ENCODE measurements at places on chromosomes 5 and 9.

- no peak for DNase-seq
Observed at GRCh38 chr9:85108229-85108628, 438.7 kb downstream of the NTRK2 start.

DNA sequence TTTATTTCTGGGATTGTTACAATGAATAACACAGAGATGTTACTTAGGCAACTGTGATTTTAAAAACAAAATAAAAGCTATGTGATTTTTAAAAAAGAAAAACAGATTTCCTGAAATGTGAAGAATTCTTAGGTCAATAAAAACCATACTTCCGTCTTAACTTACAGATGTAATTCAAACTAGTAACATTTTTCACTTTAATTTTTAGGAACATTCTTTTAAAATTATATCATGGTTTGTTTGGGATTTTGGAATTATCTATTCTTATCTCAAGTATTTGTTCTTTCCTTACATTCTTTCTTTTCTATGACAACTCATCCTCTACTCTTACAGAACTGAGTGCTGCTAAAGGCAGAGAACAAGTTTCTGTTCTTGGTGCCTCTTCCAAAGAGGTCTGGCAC lies 159.5 kb downstream of the RAPGEF6 start:
- no peak for DNase-seq

DNA sequence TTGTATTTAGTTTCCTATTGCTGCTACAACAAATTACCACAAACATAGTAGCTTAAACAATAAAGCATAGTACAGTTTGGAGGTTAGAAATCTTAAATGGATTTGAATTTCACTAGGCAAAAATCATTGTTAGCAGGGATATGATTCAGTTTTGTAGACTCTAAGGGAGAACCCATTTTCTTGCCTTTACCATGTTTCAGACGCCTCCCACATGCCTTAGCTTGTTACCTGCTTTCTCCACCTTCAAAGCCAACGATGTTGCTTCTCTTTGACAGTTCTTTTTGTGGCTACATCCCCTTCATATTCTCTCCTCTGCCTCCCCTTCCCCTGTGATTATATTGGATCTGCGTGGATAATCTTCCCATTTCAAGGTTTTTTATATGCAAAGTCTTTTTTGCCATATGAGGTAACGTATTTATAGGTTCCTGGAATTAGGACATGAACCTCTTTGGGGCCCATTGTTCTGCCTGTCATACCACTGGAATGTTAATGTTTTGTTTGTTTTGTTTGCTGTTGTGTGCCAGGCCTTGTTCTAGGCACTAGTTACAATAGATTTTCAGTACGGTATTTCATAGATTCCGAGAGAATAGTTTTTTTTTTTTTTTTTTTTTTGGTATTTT lies 54.1 kb downstream of the UHRF2 start:
- DNase-seq, result peak; percentile 25

- no peak for DNase-seq
Observed at GRCh38 chr5:154603953-154604679, 126.1 kb upstream of the HAND1 start.

DNA sequence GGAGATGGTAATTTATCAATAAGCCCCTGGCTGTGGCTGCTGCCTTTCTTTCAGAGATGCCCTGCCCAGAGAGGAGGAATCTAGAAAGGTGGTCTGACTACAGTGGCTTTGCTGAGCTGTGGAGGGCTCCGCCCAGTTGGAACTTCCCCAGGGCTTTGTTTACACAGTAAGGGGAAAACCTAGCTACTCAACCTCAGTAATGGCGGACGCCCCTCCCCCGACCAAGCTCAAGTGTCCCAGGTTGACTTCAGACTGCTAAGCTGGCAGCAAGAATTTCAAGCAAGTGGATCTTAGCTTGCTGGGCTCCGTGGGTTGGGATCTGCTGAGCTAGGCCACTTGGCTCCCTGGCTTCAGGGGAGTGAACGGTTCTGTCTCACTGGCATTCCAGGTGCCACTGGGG lies 865.4 kb upstream of the ACO1 start:
- no peak for DNase-seq

DNA sequence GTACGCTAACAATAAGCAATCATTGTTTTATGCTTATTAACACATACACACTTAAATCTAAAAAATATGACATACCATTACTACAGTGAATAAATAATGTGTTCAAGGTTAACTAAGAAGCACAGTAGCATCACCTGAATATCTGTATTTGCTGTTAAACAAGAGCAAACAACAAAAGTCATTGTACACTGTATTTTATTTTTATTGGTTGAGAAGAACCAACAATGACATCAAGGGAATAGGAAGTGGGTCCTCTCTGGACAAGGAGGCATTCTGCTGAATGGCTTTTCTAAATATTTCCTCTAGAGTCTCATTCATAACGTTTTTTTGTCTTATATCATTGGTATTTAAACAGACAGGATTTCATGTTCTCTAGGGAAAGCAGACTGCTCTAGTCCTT lies 460.4 kb downstream of the CDH9 start:
- no peak for DNase-seq

GRCh38 chr5:5078009-5078897 lies 61.9 kb upstream of the ADAMTS16 start:
- no peak for DNase-seq

- no peak for DNase-seq
Observed at GRCh38 chr9:99294850-99295461, 72.9 kb downstream of the SEC61B start.

DNA sequence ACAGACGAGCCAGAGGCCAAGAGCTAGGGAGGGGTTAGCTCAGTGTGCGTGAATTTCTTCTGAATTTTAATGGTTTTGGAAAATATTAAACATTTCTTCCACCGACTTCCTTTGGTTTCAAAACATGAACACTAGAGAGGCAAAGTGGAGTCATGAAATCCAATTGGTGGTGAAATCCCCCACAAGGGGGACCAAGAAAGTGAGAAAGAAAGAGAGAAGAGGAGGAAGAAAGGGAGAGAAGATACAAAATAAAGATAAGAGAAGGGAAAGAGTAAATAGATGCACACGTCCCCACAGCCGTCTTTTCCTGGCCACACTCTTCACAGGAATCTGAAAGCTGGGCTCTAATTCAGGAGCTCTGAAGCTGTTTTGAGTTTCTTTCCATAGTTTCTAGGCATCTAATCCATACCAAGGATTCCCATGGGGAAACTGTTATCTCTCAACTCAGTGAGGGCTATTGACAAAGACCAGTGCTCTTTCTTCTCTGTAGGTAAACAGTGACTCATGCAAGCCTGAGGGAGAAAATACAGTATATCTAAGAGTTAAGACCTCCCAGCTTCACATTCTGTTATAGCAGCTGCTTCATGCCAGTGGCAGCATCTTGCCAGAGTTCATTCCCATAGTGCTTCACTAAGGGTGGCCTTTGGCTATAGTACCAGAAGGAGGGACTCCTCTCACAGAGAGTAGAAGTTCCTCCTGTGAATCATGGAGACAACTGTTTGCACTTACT lies 115.8 kb upstream of the LIFR start:
- DNase-seq, result no peak

- no peak for DNase-seq
Observed at GRCh38 chr9:6198251-6198650, 17.4 kb upstream of the IL33 start.

DNA sequence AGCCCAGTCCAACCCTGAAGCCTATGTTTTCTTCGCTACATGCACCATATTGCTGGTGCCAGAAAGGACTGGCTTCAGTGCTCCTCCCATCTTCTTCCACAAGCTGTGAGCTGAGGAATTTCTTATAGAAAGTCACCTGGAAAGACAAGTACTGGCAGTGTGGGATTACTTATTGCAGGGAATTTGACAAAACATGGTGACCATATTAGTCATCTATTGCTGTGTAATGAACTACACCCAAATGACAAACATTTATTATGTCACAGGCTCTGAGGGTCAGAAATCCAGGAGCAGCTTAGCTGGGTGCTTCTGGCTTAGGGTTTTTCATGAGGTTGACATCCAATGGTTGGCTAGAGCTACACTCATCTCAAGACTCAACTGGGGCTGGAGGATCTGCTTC lies 75.5 kb downstream of the ENTREP1 start:
- DNase-seq, result no peak

- DNase-seq, result no peak
Observed at GRCh38 chr9:136129176-136129575, 10.5 kb upstream of the TMEM250 start.

- no peak for DNase-seq
Observed at GRCh38 chr5:88672644-88673252, 210.2 kb downstream of the MEF2C start.

- peak; percentile 64 for DNase-seq
Observed at GRCh38 chr5:168125445-168126199, 165.8 kb upstream of the WWC1 start.

DNA sequence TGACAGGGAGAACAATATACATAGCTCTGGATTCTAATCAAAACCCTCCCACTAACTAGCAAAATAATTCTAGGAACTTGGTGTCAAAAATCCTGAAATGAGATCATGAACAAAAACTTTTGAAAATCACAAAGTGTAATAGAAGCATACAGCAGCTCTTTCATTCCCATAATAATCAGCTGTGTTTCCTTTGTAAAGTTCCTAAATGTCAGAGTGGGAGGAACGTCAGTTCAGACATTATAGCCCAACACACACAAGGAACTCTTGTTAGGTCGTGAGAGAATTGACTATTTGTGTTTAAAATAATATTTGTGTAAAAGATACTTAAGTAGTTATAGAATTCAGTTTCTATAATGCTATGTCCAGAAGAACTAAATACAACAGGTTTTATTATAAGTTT lies 312.8 kb downstream of the SEMA5A start:
- no peak for DNase-seq

Data from Ammon's horn (tissue), 1 donor.